ENCODE measurements at places on chromosomes 12 and 14.

DNA sequence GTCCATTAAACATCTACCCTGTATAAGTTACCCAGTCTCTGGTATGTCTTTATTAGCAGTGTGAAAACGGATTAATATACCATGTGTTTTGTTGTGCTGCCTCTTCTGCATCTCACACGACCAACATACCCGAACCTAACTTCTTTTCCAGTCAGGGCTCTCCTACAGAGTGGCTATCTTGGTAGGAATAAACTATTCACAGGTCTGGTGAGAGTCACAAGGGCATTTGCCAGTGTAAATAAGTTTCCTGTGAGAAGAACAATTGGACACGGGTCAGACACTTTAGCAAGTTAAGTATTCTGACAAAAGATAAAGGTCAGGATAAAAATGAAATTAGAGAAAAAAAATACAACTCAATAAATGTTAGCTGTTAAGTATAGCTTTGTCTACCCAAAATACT is 60.9 kb downstream of the MYF5 start:
- DNase-seq, result no peak

DNA sequence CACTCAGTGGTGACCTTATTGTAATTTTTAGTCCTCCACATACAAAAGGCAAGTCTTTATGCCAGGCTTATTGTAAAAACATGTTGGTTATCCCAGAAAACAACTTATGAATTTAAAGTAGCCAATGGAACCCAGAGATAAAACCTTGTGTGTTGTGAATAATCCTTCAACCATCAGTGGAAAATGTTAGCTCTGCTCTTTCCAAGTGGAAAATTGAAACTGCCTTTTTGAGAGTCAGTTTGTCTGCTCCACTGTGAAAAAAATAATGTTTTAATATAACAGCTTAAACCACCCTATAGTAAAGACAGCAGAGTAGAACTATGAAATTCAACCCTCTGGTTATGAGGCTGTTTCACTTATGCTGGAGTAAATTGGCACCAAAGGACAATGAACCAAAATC is 112.0 kb downstream of the TTLL5 start:
- DNase-seq, result no peak

- no peak for DNase-seq
These were observed 1988.8 kb upstream of the FLRT2 start for GRCh38 chr14:83541147-83541546.

- peak; percentile 63 for DNase-seq
These were observed 87.2 kb downstream of the C12orf75 start for GRCh38 chr12:105417732-105418131.

DNA sequence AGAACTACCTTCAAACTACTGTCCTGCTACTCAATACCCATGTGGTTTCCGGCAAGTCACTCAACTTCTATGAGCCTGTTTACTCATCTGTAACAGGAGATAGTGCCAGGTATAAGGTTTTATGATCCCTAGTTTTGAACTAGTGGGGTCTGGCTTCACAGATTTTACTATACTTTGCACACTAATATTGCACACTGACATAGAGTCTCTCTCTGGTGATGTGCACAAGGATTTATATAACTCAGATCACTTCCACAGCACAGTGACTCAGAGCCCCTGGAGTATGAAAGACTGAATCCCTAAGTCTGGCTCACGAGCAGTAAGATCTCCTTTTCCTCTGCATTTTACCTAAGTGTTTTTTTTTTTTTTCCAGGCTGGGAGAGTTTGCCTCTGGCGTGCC is 69.7 kb upstream of the SLC38A2 start:
- no peak for DNase-seq

DNA sequence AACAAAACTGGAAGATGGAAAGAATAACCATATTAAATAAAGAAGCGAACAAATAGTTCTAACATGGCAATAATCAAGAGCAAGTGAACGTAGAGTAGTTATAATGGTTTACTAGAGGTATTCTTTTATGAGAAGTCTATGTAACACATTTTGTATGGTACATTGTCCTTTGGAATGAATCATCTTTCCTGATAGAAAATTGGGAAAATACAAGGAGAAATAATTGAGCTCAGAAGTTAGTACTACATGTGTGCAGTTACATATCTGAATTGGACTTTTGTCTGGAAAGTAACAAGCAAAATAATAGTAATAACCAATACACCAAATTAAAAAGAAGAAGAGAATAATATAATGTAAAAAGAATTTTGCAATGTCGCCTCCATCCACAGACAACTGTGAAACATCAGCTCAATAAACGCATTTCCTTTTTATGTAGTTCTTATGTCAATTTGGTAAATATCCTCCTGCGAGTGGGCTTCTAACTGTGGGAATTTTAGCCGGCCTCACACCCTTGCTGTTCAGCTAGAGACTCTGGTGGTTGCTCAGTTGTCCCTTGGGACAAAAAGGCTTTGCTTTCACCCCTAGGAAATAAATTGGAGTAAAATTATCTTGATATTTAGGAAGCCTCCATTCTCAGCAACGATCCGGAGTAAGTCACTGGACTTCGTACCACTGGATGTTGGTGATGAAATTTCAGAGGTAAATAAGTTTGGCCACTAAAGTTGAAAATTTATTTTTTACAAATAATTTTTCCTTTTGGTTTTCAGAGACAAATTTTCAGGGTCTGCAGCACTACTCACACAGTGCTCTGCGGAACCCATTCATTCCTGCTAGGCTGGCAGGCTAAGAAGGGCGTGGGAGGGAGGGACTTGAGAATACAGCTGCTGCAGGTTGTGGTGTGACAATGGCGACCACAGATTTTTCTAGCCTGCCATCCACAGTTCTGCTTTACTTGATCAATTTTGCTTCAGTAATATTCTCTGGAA is 1.1 kb upstream of the TUBA1A start:
- no peak for DNase-seq

GRCh38 chr12:55728186-55728938 is 447 bp downstream of the CD63 start:
- no peak for DNase-seq

DNA sequence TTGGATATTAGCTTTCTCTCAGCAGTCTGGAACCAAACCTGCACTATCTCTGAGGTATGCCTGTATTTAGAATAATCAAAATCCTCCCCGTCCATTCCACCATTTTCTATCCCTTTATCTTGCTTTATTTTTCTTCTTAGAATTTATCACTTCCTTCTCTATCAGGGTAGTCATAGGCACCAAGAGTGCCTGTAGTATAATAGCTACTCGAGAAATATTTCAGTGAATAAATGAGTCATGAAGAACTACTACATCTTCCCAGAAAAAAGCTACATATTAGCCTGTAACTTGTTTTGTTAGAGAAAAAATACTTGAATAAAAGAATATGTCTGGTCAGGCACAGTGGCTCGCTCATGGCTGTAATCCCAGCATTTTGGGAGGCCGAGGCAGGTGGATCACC is 4.3 kb downstream of the SLC2A14 start:
- DNase-seq, result peak; percentile 91

DNA sequence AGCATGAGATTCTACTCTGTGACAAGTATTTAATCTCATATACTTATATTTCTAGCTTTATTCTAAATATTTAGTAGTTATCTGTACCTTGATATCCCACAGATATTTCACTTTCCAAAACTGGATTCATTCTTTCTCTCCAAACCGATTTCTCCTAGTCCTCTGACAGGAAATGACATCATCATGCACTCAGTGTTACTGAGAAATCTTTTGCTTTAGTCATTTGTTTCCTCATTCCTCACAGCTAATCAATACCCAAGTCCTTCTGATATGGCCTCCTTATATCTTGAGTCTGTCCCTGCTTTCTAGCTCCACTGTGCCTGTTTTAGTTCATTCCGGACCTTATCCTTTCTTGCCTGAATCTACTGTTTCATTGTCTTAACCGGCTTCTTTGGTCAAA is 39.4 kb upstream of the E2F7 start:
- DNase-seq, result peak; percentile 47

DNA sequence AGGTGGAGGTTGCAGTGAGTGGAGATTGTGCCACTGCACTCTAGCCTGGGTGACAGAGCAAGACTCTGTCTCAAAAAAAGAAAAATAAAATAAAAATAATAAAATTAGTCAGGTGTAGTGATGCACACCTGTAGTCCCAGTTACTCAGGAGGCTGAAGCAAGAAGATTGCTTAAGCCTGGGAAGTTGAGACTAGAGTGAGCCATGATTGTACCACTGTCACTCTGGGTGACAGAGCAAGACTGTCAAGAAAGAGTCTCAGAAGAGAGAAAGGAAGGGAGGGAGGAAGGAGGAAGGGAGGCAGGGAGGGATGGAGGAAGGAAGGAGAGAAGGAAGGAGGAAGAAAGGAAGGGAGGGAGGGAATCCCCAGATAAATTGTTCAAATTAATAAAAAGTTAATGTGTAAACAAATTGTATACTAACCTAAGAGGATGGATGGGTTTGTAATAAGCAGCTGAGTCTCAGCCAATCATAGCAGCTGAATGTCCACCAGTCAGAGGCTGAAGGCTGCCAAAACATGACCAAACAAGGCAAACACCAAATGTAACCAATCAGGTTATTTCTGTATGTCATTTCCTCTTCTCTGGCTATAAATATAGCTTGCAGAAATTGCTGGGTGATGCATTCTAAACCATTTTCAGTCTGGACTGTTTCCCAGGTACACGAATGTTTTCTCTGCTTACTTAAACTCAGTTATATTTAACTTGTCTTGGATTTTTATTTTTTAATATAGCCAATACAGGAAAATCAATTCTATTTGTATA is 6.1 kb upstream of the CDCA4 start:
- peak; percentile 72 for DNase-seq

DNA sequence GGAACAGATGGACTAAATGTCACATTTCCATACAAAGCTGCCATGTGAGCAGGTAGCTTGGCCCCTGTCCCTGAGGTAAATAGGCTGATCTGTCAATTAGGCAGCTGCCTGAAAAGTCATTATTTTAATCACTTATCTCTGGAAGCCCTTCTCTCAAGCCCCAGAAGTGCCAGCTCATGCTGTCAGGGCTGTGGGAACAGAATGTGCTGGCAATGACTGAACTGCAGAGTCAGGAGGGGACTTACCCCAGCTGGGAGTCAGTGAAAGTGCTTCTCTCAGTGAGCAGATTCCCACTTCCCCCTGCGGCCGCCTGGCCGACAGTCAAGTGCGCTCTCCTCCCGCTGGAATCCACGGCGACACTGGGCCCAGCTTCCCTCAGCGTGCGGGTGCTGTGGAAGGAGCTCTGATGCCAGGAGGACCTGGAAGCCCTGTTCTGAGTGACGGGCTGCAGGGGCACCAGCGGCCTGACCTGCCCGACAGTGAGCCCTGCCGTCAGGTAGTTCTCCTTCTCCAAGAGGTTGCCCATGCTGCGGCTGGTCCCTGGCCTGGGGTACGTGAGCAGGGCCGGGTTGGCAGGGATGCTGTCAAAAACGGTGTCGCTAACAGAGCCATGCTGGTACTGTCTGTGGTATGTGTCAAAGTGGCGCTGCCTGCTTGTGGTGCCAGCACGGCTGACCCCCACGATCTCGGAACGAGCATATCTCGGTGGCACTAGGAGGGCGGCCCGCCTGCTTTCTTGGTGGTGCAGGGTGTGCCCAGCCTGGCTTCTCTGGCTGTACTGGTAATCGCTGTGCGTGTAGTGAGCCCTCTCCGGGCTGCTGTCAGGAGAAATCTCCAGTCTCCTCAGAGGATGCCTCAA is 18.7 kb downstream of the PKP2 start:
- no peak for DNase-seq

- DNase-seq, result no peak
These were observed 143.1 kb upstream of the NUDT4 start for GRCh38 chr12:93234641-93235040.

GRCh38 chr12:121812320-121812871 is 8.6 kb downstream of the SETD1B start:
- peak; percentile 100 for DNase-seq

DNA sequence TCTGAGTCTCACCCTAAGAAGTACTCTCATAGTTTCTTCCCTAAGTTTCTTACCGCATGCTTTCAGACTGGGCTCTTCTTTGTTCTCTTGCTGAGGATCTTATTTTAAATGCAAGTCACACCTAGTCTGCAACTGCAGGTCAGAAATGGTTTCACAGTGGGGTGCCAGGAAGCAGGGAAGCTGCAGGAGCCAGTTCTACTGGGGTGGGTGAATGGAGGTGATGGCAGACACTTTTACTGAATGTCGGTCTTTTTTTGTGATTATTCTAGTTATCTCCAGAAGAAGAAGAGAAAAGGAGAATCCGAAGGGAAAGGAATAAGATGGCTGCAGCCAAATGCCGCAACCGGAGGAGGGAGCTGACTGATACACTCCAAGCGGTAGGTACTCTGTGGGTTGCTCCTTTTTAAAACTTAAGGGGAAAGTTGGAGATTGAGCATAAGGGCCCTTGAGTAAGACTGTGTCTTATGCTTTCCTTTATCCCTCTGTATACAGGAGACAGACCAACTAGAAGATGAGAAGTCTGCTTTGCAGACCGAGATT is 1.7 kb downstream of the FOS start:
- no peak for DNase-seq

- no peak for DNase-seq
These were observed 28.7 kb upstream of the CCND2 start for GRCh38 chr12:4244868-4245267.

GRCh38 chr14:65255583-65256461 is 153.5 kb upstream of the MAX start:
- no peak for DNase-seq

DNA sequence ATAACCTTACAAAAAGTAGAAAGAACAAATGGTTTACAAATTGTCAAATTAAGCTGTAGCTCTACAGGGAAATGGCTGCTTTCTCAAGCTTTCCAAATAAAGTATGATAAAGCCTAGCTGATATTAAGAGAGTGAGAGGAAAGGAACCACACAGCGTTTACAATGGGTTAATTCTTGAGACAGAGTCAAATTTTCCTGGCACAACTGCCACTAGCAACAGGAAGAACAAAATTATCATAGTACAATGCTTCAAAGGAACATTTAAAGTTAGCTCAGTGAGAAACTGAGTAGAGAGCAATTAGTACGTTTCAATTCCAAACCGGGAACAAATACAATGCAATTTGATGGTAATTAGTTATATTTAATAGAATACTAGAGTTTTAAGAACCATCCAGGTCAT is 116.0 kb downstream of the PPP1R12A start:
- DNase-seq, result no peak

GRCh38 chr14:33404054-33404453 is 465.4 kb downstream of the NPAS3 start:
- no peak for DNase-seq

DNA sequence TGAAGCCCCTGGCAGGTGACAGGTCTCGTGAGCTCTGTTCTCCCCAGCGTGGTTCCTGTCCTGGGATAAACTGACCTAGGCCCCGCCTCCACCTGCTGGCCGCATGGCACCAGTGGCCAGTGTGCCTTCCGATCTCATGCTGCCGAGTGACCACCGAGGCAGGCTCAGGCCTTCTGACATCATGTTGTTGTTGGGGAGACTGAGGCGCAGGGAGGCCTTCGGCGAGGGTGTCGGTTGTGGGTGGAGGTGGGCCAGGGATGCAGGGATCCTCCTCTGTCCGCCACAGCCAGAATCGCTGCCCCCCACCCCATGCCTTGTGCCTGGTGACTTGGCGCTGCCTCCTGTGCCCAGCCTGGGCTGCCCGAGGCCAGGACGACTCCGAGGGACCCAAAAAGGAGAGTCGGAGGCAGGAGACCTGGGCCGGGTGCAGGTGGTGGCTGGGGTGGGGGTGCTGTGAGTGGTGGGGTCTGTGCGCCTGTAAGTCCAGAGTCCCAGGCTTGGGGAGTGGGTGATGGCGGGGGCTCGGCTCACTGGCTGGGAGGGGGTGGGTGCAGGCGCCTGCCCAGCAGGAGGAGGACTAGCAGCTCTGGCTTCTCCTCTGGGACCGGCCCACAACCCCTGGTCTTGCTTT is 24.3 kb downstream of the ASPG start:
- DNase-seq, result peak; percentile 77

- no peak for DNase-seq
These were observed 15.9 kb upstream of the FLVCR2 start for GRCh38 chr14:75562489-75562888.

All from osteoblast (primary cell).